ENCODE measurements at places on chromosomes 13 and 19.

DNA sequence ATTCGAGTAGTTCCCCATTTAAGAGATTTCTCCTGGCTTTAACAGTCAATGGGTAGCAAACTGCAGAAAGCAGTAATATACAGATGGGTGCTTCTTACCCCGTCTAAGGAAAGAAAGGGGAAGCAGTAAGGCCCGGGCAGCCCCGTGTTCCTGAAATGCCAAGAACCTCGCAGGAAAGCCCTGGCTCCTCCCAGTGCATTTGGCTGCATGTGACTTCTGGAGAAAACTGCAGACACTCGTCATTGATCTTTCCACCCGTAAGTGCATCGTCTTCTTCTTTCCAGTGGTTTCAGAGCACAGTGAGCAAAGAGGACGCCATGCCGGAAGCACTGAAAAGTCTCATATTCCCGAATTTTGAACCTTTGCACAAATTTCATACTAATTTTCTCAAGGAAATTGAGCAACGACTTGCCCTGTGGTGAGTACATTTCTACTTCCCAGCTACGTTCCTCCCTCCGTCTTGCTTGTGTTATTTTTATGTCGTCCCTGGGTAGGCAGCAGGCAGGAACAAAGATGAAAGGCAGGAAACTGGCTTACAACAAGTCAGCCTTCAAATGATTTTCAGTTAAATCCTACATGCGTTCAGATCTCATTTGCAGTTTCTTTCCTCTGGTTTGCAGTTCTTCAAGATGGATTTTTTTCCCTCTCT is 165.2 kb downstream of the STK24 start:
- DNase-seq, result no peak

GRCh38 chr19:45862564-45863334 is at the start of gene SYMPK:
Gene SYMPK, minus strand, starts transcription at chr19:45863147. Its CDS starts 8,652 bp downstream, at chr19:45854495.
- DNase-seq, result peak; percentile 98

GRCh38 chr19:47897861-47898260 is 11.7 kb upstream of the SULT2A1 start:
- DNase-seq, result no peak

GRCh38 chr19:17484520-17485185 is 14.3 kb downstream of the SLC27A1 start:
- no peak for DNase-seq

DNA sequence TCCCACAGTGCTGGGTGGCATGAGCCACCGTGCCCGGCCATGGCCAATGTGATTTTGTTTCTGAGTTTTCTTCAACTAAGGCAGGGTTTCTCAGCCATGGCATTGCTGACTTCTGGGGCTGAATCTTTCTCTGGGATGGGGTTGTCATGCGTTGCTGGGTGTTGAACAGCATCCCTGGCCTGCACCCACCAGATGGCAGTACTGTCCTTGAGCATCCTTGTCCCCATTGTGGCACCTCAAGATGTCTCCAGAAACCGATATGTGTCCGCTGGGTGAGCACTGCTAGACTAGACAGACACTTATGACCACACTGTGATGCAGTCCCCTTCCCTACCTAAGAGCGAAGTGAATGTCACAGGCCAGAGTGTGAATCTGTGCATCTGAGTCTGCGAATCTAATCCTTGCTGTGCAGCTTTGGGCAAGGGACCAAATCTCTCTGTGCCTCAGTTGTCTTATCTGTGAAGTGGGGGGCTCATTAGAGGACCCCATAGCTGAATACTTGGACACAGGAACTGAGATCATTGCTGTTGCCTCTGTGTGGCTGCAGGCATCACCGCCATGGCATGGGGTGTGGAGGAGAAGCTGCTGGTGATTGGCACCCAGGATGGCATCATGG is 50.3 kb upstream of the SIN3B start:
- peak; percentile 10 for DNase-seq

DNA sequence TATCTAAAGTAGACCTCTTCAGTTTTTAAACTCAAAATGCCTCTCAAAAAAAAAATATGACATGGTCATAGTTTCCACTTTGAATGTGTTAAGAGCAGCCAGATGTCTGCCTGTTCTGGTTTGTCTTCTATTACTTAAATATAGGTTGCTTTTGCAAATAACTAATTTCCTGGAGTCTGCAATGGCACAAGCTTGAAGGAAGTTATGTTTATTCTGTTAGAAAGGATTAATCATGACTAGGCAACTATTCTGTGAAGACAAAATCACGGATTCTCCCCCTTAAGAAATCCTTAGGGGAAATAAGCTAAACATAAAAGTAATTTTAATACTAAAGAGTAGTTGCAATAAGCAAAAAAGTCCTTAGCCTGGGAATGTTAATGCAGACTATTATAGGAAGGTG is 26.3 kb downstream of the SKA3 start:
- no peak for DNase-seq

GRCh38 chr13:114119196-114119595 is 13.2 kb downstream of the RASA3 start:
- no peak for DNase-seq

DNA sequence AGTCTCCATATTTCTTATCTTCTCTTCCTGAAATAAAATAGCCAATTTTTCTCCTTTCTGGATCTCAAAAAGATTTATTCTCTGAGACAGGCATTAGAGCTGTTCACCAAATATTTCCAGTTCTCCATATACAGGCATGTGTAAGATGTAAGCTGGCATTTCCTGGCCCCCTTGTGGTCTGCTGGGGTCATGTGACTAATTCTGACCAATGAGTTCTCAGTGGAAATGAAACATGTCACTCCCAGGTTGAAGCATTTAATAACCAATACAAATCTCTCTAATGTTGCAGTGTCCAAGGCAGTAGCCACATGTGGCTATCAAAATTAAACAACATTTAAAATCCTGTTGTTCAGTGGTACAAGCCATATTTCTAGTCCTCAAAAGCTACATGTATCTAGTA is 14.8 kb upstream of the CACNA1A start:
- no peak for DNase-seq

DNA sequence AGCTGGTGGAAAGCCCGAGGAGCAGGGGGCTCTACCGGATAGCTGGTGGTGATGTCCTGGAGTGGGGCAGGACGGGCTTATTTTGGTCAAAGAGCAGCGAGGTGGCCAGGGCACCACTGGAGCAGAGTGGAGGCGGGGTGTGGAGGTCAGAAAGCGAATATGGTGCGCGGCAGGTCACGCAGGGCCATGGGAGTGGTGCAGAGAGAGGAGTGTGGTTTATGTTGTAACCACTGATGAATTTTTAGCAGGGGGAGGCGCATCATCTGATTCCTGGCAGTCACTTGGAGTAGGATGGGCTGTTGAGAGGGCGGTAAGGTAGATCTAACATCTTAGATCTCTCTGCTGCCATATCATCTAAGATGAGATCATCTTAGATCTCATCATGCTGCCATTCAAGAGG is 1.4 kb upstream of the ZNF414 start:
- peak; percentile 25 for DNase-seq

Measured in effector CD4-positive, alpha-beta T cell (primary cell).